ENCODE measurements at places on chromosomes 4 and X.

GRCh38 chrX:78109458-78109857 is 5.4 kb downstream of the PGK1 start:
- no peak for DNase-seq

- DNase-seq = no peak
Observed at GRCh38 chr4:57136281-57136680, 26.1 kb upstream of the IGFBP7 start.

DNA sequence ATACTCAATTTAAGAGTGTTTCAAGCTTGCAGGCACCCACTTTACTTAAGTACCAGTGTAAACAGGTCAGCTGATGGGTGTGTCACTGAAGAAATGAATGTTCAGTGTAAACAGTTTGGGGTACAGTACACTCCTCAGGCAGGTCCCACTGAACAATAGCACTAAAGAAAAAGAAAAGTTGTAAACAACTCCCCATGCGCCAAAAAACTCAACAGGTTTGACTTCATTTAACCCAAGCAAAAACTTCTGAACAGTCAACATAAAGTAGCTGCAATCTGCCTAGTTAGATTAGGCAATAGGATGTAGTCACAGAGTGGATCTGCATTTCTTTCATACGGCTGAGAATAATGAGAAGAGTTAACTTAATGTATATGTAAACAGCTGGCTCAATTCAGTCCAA is 93.2 kb downstream of the FAM13A start:
- no peak for DNase-seq

DNA sequence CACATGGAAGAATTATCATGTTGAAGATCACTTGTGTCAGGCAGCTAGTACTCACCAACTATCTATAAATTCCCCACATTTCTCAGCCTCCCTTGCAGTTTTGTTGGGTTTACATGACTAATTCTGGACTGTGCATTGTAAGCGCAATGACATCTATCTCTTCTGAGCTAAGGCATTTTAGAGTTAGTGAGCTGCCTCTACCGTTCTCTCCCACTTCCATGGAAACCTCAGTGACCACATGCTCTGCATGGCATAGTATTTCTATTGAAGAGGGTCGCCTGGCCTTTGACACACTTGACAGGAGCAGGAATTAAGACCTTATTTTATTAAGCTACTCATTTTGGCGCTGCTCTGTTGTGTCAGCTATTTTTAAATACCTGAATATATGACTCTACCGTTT is 67.5 kb upstream of the NPY2R start:
- no peak for DNase-seq

DNA sequence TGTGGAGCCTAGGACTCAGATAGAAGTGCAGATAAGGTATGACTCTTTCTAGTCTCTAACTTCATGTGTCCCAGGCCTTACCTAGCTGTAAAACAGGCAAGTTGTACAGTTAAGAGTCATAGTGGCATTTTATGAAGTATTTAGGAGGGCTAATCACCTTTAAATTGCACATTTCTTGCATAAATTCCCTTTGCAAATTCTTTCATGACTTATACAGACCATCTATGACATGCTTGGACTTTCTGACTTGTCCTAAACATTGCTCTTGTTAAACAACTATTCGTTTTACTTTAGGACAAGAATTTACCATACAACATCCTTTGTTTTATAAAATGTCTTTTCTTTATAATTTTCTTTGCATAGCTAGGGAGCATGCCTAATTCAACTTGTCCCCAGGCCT is 7.8 kb upstream of the RRAGB start:
- no peak for DNase-seq

DNA sequence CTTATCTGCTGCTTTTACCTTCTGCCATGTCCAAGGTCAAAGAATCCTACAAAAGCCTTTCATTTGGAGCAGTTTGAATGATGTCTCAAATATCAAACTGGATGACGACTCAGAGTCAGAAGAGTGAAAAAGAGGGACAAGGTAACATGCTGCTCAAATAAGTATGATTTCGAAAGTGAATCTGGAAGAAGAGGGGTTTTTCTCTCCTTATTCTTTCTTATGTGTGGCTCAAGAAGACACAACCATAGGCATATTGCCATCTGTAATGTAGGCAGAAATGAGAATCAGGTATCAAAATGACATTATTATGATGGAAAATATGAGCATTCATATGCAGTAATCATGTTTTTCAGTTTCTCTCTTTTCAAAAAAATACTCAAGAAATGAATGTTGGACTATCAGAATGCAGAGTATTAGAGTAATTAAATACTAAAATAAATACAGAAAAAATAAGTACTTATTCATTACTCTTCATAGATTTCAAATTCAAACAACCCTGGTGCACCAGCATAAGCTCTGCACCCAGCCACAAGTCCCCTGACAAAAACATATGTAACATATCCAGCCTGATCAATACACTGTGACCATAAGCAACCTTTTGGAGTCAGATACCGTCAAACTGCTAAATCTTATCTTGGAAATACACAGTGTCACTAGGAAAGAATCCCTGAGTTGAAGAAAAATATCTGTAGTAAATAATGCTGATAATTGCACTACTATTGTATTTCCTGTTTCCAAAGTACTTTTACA is 468.6 kb downstream of the INPP4B start:
- no peak for DNase-seq

DNA sequence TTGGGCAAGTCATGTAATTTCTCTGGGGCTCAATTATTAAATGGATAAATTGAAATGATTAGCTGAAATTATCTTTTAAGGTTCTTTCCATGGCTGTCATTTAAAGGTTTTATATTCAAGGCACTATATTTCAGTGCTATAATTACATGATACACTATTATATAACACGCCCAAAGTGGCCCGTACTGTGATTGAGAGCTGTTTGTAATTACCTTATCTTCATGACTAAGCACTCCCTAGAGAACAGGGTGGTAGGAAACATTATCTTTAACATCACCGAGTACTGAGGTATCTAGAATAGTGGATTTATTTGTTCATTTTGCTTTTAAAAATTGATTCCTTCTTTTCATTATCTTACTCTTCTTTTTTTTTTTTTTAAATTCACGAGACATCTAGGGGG is 79.0 kb downstream of the DIAPH2 start:
- no peak for DNase-seq

DNA sequence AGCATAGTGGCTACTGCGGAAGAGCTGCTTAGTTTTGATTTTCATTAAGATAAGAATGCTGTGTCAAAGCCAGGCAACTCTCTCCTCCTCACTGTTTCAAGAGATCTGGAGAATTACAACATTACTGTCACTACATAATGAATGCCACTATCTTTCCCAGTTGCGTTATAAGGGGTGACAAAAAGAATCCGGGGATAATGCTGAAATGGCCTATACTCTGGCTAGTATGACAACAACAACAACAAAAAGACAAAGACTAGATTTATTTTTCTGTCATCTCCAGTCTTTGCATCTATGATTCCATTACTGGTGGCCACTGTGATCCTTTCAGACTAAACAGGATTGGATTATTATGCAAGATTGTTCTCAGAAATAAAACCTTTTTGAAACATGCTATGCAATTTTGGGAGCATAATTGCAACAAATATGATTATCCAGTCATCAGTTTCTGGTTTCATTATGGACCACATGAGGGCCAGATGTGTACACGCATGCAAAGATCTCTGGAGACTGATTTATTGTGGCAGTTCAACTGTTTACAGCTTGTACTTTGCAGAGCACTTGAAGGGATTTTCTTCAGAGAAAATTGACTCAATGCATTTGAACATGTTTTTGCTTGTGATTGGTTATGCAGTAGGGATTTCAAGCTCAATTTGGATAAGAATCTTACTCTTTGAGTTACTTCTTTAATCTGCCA is 31.1 kb upstream of the SPANXB1 start:
- DNase-seq = no peak

- no peak for DNase-seq
Observed at GRCh38 chr4:55868581-55869090, 15.2 kb downstream of the EXOC1 start.

GRCh38 chr4:117422297-117422696 is 336.9 kb upstream of the TRAM1L1 start:
- no peak for DNase-seq

DNA sequence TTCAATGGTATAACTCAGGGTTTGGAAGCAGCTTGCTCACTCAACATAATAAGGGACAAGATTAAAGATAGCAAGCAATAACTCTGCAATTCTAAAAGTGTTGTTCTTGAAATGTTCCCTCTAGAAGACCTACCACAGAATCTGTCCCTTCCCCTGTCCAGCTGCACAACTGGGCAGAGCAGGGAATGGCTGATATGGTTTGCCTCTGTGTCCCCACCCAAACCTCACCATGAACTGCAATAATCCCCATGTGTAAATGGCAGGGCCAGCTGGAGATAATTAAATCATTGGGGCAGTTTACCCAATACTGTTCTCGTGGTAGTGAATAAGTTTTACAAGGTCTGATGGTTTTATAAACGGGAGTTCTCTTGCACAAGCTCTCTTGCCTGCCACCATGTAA is 19.1 kb downstream of the PRDM5 start:
- no peak for DNase-seq
